Renal cortical epithelial cell (primary cell): ENCODE measurements at places on chromosomes 2 and 18. TPM values are rescaled to one million over a fixed set of nuclear protein-coding genes. Genes with fewer than 3 reads are reported as not detected.
A peak's percentile ranks its signal among the peaks of the same experiment; 100 is the strongest.

CCL20 gene
- total RNA-seq = 1.4 and 204 TPM in 2 replicates

GALNT14 gene
- total RNA-seq = 93.3 and 151 TPM in 2 replicates

CCDC178 gene
- 0.30 TPM in 1 of 2 replicates, not detected in the other for total RNA-seq

GPBAR1 gene
- 0.65 TPM in 1 of 2 replicates, not detected in the other for total RNA-seq

ADRA2B gene
- not detected in 2 replicates for total RNA-seq

SCN2A gene
- 0.35 and 15.1 TPM in 2 replicates for total RNA-seq

MEIS1 gene
- 1.8 and 3.1 TPM in 2 replicates for total RNA-seq

DSG2 gene
- 111 and 134 TPM in 2 replicates for total RNA-seq

CKAP2L gene
- total RNA-seq = 0.40 and 4.2 TPM in 2 replicates

MITD1 gene
- total RNA-seq = 25.8 and 44.6 TPM in 2 replicates

GRCh38 chr2:16413285-16413684, 252.3 kb downstream of the CYRIA start:
- no peak for DNase-seq

DNA sequence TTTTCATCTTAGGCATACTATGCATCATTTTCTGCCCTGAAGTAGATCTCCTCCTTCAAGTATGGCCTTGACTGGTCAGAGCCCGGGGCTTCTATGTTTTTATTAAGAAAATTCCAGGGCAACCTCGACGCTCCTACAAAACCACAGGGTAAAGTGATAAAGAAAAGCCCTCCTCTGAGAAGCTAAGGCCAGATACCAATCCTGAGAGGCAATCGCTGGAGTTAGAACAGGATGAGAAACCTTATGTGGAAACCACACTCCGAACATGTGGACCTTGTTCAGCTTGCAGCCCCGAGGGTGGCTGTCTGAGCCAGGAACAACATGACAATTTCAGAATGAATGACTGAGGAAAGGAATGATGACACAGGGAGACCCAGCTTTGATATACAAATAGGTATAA, 35.6 kb downstream of the RMC1 start:
- no peak for DNase-seq

DNA sequence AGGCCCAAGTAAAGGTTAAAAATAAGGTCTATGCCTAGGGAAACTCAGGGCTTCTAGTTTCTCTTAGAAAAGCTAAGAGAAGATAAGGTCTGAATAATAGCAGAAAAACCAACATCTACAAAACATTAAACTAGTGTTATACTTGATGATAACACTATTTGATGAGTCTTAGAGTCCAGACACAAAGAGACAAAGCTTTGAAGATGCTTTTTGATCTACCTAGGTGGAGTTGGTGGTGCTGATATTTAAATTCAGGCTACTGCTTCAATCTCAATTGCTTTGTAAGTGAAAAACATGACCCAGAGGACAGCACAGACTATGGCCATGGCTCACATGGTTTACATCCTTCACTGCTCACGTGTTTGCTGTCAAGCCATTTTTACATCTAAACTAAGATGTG, 11.7 kb upstream of the MFF start:
- no peak for DNase-seq

DNA sequence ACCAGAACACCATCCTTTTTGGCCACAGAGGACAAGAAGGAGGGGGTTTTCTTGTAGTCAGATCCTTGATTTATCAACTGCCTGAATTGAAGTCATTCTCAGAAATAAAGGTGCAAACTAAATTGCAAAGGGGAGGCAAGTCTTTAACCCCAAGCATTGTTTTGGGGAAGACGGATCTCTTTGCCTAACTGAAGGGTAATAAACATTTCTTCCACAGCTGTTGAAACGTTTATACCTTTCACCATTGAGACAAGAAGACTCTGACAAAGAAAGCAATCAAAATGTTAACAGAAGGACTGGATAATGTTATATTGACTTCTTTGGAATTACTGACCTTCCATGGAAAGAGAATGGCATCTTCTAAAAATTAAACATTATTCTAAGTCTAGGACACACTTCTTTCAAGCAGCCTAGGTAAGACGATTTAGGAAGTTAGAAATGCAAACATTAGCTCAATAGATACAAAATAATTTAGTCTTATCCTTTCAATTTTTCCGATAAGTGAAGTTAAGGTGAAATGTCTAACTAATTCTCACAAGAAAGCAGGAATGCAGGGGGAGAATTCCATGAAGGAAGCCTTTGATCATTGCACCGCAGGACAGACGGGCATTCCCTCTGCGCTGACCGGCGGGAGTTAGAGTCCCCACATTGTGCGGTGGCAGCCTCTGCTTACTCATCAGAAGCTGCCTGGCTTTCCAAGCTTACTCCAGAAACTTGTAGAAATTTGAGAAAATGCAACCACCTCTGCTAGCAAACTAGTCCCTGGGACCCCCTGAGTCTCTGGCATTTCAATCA, 69.4 kb upstream of the COPS8 start:
- peak; percentile 15 for DNase-seq

- no peak for DNase-seq
Measured at GRCh38 chr2:175883586-175884194, 118.4 kb downstream of the LNPK start.

GRCh38 chr18:63297687-63298399, 21.7 kb downstream of the BCL2 start:
- DNase-seq = peak; percentile 81

GRCh38 chr18:55479656-55480420, 108.2 kb downstream of the TCF4 start:
- DNase-seq = no peak

DNA sequence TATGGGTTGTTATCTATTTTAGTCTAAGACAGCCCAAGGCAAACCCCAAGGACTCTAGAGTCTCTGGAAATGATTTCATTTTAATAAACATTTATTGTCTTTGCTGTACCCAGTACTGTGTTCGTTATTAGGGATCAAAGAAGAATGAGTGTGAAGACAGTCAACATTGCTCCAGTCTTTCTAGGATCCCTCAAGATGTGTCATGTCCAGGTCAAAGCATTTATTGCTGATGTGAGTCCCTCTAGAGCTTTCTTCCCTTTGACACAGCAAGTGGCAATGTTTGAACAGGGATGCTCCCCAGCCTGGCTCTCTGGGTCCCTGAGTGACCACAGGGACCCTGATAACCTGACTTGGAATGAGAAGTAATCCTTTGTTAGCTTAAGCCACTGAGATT, 123.1 kb upstream of the STK17B start:
- no peak for DNase-seq

GRCh38 chr2:205763708-205764211, 81.5 kb downstream of the NRP2 start:
- peak; percentile 64 for DNase-seq

- no peak for DNase-seq
Measured at GRCh38 chr18:41732356-41732755, 222.7 kb upstream of the PIK3C3 start.

DNA sequence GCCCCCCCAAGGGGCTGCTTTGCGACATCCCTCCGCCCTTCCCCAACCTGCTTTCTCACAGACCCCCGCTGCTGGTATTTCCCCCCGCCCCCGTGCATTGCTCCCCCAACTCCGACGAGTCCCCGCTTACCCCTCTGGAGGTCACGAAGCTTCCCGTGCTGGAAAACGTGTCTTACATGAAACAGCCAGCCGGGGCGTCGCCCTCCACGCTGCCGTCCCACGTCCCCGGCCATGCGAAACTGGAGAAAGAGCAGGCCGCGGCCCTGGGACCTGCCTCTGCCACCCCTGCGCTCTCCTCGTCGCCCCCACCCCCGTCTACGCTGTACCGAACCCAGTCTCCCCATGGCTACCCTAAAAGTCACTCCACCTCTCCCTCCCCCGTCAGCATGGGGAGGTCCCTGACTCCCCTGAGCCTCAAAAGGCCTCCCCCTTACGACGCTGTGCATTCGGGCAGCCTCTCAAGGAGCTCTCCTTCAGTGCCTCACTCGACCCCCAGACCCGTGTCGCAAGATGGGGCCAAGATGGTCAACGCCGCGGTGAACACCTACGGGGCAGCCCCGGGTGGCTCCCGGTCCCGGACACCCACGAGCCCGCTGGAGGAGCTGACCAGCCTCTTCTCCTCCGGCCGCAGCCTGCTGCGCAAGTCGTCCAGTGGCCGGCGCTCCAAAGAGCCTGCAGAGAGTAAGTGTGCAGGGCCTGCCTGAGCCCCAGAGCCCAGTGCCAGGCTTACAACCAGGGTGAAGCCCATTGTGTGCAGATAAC, 183.0 kb downstream of the NYAP2 start:
- DNase-seq = no peak

- DNase-seq = peak; percentile 23
Measured at GRCh38 chr2:189751080-189751658, 11.4 kb downstream of the OSGEPL1 start.

DNA sequence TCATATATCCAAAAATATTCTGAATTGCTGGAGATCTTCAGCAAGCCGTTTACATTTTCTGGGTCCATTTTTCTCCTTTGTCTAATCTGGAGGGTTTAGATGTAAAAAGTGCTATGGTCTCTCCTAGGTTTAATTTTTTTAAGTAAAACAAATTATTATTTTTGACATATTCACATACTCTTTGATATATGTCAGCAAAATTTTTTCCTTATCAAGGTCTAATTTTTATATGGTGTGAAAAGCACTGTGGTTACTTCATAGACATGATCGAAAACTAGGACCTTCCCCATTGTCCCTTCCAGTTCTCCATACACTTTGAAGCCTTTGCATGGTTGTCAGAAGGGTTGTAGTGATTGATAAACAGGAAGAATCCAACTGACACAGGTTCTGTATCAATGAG, 168.2 kb downstream of the PLCL1 start:
- no peak for DNase-seq

DNA sequence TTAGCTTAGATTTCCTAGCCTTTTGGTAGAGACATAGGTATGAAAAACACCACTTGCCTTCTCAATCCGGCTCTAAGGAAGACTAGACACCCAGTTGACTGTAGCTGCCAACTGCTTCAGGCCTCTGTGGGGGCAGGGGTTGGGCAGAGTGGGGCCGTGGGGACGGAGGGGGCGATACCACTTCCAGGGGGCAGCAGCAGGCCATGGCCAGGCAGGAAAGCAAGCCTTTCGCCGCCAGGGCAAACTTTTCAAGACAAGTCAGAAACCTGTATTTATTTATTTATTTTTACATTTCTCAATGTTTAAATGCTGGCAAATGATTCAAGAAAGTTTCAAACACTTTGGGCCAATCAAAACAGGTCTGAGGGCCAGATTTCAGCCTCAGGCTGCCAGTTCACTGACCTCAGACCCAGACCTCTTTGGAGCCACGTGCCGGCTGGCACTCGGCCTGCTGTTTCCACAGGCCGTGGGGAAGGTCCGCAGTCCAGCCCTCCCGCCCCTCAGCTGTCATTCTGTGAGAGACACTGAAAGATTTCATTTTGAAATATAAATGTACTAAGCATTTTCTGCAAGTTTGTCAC, 63.8 kb downstream of the MEX3C start:
- DNase-seq = peak; percentile 69

GRCh38 chr2:200534572-200534971, 8.6 kb downstream of the SGO2 start:
- DNase-seq = no peak

- DNase-seq = peak; percentile 11
Measured at GRCh38 chr18:28511413-28511821, 334.5 kb upstream of the CDH2 start.

- no peak for DNase-seq
Measured at GRCh38 chr2:239307921-239308613, 92.8 kb downstream of the HDAC4 start.

DNA sequence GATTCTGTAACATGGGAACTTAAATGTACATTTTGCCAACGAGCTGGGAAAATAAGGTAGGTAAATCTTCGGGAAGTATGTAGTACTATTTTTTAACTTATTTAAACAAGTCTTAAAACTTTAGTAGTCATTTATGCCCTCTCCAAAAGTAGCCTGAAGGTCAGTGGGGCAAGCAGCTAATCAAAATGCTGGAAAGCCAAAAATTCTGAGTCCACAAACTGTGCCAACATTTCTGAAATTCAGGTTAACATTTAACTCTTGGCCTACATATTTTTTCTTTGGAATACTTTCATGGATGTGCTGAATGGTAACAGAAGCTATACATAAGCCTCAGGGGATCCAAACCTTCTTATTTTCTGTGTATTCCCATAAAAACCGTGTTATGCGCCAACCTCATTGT, 26.3 kb downstream of the WDR75 start:
- DNase-seq = no peak

- DNase-seq = no peak
Measured at GRCh38 chr18:56124186-56124585, 514.2 kb downstream of the TXNL1 start.

DNA sequence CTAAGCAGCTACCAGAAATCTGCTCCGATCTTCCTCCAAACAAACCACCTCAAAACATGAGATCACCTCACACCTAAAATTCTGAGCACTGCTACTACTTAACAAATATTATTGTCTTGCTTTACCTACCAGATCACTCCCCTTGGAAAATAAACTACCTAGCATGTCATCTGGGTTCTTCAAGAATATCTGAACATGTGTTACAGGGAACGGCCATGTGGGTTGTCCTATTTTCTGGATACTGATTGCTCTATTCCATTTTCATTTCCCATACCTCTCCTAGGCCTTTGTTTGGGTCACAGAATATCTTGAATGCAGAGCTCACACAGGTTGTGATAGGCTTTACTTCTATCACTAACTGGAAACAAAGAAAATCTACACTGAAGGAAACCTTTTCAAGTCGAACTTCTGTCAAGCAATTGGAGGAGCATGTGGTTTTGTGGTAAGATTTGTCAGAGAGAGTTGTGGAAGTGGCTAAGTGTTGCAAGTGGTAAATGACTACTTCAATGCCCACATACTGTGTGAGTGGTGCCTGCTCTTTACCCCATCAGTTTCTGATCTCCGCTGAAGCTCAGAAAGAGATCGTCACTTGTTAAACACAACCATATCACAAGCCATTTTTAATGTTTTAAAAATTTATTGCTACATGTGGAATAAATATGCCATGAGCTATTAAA, 739.1 kb upstream of the ZEB2 start:
- peak; percentile 81 for DNase-seq

- no peak for DNase-seq
Measured at GRCh38 chr2:120902592-120902991, 166.9 kb downstream of the GLI2 start.

- peak; percentile 71 for DNase-seq
Measured at GRCh38 chr2:156400706-156401678, 35.2 kb upstream of the GPD2 start.

- no peak for DNase-seq
Measured at GRCh38 chr18:71899707-71900472, 644.3 kb downstream of the CBLN2 start.

DNA sequence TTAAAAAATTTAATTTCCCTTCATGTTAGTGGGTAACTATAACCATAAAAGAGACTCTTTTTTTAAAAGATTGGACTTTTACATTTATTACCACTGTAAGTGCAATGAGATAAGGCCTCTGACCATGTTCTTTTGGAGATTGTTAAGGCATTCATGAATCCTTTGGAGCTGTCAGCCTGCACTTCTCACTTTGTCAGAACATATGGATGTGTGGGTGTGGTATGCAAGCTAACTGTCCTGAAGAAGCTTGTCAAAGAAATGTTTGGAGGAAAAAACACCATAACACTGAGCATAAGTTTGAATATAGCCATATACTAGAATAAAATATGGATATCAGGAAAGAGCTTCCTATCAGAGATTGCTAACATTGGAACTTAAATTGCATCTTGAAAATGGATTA, 754.1 kb downstream of the DPP10 start:
- DNase-seq = no peak

GRCh38 chr2:94870440-94871225, 597 bp upstream of the TEKT4 start:
- DNase-seq = no peak

GRCh38 chr2:105775809-105776559, 31.3 kb downstream of the NCK2 start:
- no peak for DNase-seq

- DNase-seq = no peak
Measured at GRCh38 chr2:120634533-120634932, 101.1 kb upstream of the GLI2 start.
